Tibial nerve (tissue), 4 donors: ENCODE measurements at places on chromosomes 4 and X. TPM values are rescaled to one million over a fixed set of nuclear protein-coding genes. Genes with fewer than 3 reads are reported as not detected.

Gene FAM47A
- total RNA-seq, result not detected

Gene MAGEB2
- total RNA-seq, result not detected

Gene STATH
- total RNA-seq, result not detected

Gene LPAR4
- 0.20 TPM for total RNA-seq

Gene TRPC3
- 2.0 TPM for total RNA-seq

Gene MND1
- not detected for total RNA-seq

Gene CXCL1
- 0.84 TPM for total RNA-seq

Gene ARSD
- total RNA-seq, result 28.6 TPM

Gene IL13RA1
- 61.2 TPM for total RNA-seq

Gene RPS6KA6
- 0.60 TPM for total RNA-seq

- H3K36me3 ChIP-seq, result peaks cover 38% of the 10 kb centered on the region
- H3K4me3 ChIP-seq, result no peak overlapping the region
- no peak for DNase-seq
- no peaks in the 10 kb centered on the region for H3K27me3 ChIP-seq
- H3K4me1 ChIP-seq, result no peaks in the 10 kb centered on the region
Observed at GRCh38 chr4:107689912-107690587, 30.0 kb downstream of the PAPSS1 start.

DNA sequence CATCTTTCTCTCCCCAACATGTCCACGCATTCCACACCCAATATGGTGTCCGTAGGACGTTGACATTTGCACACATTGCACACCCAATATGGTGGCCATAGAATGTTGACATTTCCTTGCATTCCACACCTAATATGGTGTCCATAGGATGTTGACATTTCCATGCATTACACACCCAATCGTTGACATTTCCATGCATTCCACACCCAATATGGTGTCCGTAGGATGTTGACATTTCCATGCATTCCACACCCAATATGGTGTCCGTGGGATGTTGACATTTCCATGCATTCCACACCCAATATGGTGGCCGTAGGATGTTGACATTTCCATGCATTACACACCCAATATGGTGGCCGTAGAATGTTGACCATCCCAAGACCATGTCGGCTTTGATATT lies 88.4 kb upstream of the SHOX start:
- H3K27me3 ChIP-seq, result no peaks in the 10 kb centered on the region
- H3K4me3 ChIP-seq, result no peak overlapping the region
- H3K27ac ChIP-seq, result no peak overlapping the region
- no peaks in the 10 kb centered on the region for H3K4me1 ChIP-seq

GRCh38 chr4:69888336-69888735 lies 28.4 kb upstream of the SULT1E1 start:
- H3K4me3 ChIP-seq, result no peak overlapping the region
- H3K27ac ChIP-seq, result no peak overlapping the region
- no peaks in the 10 kb centered on the region for H3K4me1 ChIP-seq

GRCh38 chrX:66002824-66003680 lies 36.8 kb downstream of the VSIG4 start:
- H3K4me1 ChIP-seq, result no peaks in the 10 kb centered on the region
- H3K4me3 ChIP-seq, result no peak overlapping the region
- no peak overlapping the region for H3K27ac ChIP-seq
- H3K27me3 ChIP-seq, result peaks cover 13% of the 10 kb centered on the region
- no peaks in the 10 kb centered on the region for H3K36me3 ChIP-seq
- no peak for DNase-seq

- H3K36me3 ChIP-seq, result no peaks in the 10 kb centered on the region
- H3K27ac ChIP-seq, result peak overlapping the region; percentile 89
- H3K27me3 ChIP-seq, result peaks cover 5% of the 10 kb centered on the region
- H3K4me3 ChIP-seq, result peak overlapping the region; percentile 35
- no peak for DNase-seq
- H3K4me1 ChIP-seq, result no peaks in the 10 kb centered on the region
Observed at GRCh38 chrX:41923978-41924683, 777 bp upstream of the CASK start.

- H3K4me3 ChIP-seq, result no peak overlapping the region
- no peak overlapping the region for H3K27ac ChIP-seq
- H3K36me3 ChIP-seq, result no peaks in the 10 kb centered on the region
- H3K27me3 ChIP-seq, result no peaks in the 10 kb centered on the region
- no peak for DNase-seq
- H3K4me1 ChIP-seq, result no peaks in the 10 kb centered on the region
Observed at GRCh38 chr4:139834981-139835391, 169.4 kb downstream of the MGST2 start.

GRCh38 chrX:104315555-104315954 lies 60.8 kb upstream of the ESX1 start:
- H3K27me3 ChIP-seq, result peaks cover 14% of the 10 kb centered on the region
- no peak overlapping the region for H3K4me3 ChIP-seq
- H3K27ac ChIP-seq, result no peak overlapping the region
- DNase-seq, result no peak

- no peak for DNase-seq
- no peaks in the 10 kb centered on the region for H3K4me1 ChIP-seq
- H3K4me3 ChIP-seq, result no peak overlapping the region
- no peaks in the 10 kb centered on the region for H3K36me3 ChIP-seq
- no peaks in the 10 kb centered on the region for H3K27me3 ChIP-seq
Observed at GRCh38 chr4:97027728-97028410, 1115.4 kb downstream of the STPG2 start.

- DNase-seq, result no peak
- H3K4me3 ChIP-seq, result no peak overlapping the region
- H3K36me3 ChIP-seq, result no peaks in the 10 kb centered on the region
- no peaks in the 10 kb centered on the region for H3K27me3 ChIP-seq
Observed at GRCh38 chr4:26377328-26378311, 56.8 kb downstream of the RBPJ start.

GRCh38 chr4:154602404-154603020 lies 9.9 kb downstream of the FGG start:
- H3K36me3 ChIP-seq, result no peaks in the 10 kb centered on the region
- H3K27ac ChIP-seq, result no peak overlapping the region
- no peak for DNase-seq
- no peaks in the 10 kb centered on the region for H3K4me1 ChIP-seq
- H3K27me3 ChIP-seq, result no peaks in the 10 kb centered on the region
- H3K4me3 ChIP-seq, result no peak overlapping the region

- H3K4me1 ChIP-seq, result no peaks in the 10 kb centered on the region
- H3K36me3 ChIP-seq, result no peaks in the 10 kb centered on the region
- H3K27me3 ChIP-seq, result no peaks in the 10 kb centered on the region
- no peak overlapping the region for H3K4me3 ChIP-seq
Observed at GRCh38 chr4:74544655-74545361, 99.9 kb downstream of the AREG start.

- H3K4me3 ChIP-seq, result no peak overlapping the region
- peaks cover 11% of the 10 kb centered on the region for H3K4me1 ChIP-seq
- DNase-seq, result no peak
- no peak overlapping the region for H3K27ac ChIP-seq
- H3K27me3 ChIP-seq, result no peaks in the 10 kb centered on the region
Observed at GRCh38 chr4:143488687-143489086, 24.8 kb upstream of the SMARCA5 start.

DNA sequence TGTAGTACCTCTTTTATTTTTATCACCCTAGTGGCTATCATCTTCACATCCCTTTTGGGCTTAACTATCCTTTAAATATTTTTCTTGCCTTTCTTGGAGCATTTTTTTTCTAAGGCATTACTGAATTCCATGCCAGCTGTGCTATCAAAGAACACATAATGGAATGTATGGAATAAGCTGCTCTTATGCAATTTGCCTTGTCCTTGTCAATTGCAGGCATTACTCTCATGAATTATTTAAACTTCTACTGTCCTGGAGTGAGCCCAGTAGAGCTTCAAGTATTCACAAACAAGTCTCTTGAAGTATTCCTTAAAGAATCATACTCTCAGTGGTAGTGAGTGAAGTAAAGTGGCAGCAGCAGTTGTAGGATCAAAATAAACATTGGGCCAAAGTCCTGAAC lies 144.6 kb upstream of the IGFBP7 start:
- no peaks in the 10 kb centered on the region for H3K4me1 ChIP-seq
- H3K27ac ChIP-seq, result no peak overlapping the region
- H3K4me3 ChIP-seq, result no peak overlapping the region
- H3K36me3 ChIP-seq, result no peaks in the 10 kb centered on the region

- no peak overlapping the region for H3K4me3 ChIP-seq
- no peaks in the 10 kb centered on the region for H3K4me1 ChIP-seq
- no peaks in the 10 kb centered on the region for H3K27me3 ChIP-seq
- H3K36me3 ChIP-seq, result no peaks in the 10 kb centered on the region
Observed at GRCh38 chr4:169815606-169816005, 57.9 kb upstream of the HPF1 start.

GRCh38 chrX:119736206-119736764 lies 22.1 kb upstream of the SOWAHD start:
- no peaks in the 10 kb centered on the region for H3K4me1 ChIP-seq
- H3K4me3 ChIP-seq, result no peak overlapping the region
- no peaks in the 10 kb centered on the region for H3K27me3 ChIP-seq
- DNase-seq, result no peak
- H3K36me3 ChIP-seq, result no peaks in the 10 kb centered on the region

- H3K27ac ChIP-seq, result no peak overlapping the region
- H3K4me3 ChIP-seq, result no peak overlapping the region
- H3K27me3 ChIP-seq, result no peaks in the 10 kb centered on the region
- H3K4me1 ChIP-seq, result no peaks in the 10 kb centered on the region
- no peaks in the 10 kb centered on the region for H3K36me3 ChIP-seq
Observed at GRCh38 chr4:14277505-14277904, 650.0 kb upstream of the BOD1L1 start.

DNA sequence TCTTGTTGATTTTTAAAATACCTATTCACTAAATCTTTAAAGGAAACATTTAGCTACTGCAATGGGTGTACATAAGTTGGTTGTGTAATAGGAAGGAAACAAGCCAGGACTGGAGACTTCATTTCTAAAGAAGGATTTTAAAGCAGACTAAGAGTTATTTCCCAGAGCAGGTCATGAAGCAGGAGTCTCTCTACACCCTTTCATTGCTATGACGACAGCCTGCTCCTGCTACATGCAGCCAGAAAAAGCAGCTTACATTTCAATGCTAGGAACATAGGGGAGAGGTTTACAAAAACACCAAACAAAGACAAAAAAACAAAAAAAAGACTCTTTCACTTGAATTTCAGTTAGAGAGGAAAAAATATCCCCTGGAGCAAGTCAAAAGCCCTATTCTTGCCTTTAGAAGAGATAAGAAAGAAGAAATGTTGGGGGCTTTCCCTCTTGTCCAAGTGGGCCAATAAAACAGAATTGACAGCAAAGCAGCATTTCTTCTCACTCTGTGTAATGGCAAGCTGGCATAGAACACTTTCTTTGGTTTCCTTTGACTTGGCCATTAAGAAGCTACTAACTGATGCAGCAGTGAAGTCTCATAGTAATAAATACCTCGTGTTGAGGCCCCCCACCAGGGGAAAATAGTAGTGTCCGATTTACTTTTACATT lies 3.4 kb downstream of the SPARCL1 start:
- no peaks in the 10 kb centered on the region for H3K4me1 ChIP-seq
- no peaks in the 10 kb centered on the region for H3K36me3 ChIP-seq
- H3K27ac ChIP-seq, result peak overlapping the region; percentile 71

DNA sequence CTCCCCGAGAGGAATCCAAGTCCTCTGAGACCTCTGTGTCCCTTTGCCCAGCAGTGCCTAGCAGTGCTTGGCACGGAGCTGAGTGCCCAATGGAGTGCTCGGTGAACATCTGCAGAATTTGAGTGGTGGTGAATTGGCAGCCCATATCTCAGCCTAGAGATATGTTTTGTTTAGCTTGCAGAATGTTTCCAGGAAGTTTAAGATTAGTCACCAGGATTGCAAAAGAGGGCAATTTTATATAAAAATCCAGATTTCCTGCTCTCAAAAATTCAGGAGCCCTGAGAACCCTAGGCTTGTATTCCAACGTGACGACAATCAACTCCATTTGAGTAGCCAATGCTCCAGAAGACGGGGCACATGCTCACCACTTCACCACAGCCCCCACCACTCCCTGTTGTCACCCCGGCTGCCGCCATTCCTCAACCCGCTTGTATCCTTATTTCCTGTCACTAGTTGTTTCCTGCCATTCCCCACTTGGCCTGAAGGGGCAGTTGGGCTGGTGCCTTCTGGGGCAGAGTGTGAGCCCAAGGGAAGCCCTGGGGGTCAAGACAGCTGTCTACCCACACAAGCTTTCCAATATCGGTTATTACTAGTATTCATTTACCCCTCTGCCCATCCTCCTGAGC lies 116.9 kb downstream of the EFNB1 start:
- no peaks in the 10 kb centered on the region for H3K36me3 ChIP-seq
- no peak for DNase-seq
- no peaks in the 10 kb centered on the region for H3K4me1 ChIP-seq

GRCh38 chrX:30301208-30301607 lies 8.0 kb downstream of the NR0B1 start:
- no peaks in the 10 kb centered on the region for H3K27me3 ChIP-seq
- no peak overlapping the region for H3K27ac ChIP-seq
- no peaks in the 10 kb centered on the region for H3K36me3 ChIP-seq
- H3K4me1 ChIP-seq, result no peaks in the 10 kb centered on the region
- H3K4me3 ChIP-seq, result no peak overlapping the region

DNA sequence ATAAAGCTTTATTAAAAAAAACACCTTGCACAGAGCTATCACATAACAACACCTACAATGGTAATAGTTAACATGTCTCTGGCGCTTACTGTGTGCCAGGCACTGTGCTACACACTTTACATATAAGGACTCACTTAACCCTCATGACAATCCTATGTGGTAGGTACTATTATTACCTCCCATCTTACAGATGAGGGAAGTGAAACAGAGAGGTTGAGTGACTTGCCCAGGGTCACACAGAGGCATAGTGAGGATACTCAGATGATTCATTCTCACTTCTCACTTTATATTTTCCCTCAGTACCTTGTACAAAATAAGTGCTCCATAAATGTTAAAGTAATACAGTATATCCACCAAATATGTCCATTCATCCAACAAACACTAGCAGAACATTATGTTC lies 43.4 kb upstream of the IQSEC2 start:
- no peaks in the 10 kb centered on the region for H3K36me3 ChIP-seq
- peaks cover 5% of the 10 kb centered on the region for H3K4me1 ChIP-seq
- no peaks in the 10 kb centered on the region for H3K27me3 ChIP-seq
- no peak for DNase-seq
- H3K27ac ChIP-seq, result no peak overlapping the region

DNA sequence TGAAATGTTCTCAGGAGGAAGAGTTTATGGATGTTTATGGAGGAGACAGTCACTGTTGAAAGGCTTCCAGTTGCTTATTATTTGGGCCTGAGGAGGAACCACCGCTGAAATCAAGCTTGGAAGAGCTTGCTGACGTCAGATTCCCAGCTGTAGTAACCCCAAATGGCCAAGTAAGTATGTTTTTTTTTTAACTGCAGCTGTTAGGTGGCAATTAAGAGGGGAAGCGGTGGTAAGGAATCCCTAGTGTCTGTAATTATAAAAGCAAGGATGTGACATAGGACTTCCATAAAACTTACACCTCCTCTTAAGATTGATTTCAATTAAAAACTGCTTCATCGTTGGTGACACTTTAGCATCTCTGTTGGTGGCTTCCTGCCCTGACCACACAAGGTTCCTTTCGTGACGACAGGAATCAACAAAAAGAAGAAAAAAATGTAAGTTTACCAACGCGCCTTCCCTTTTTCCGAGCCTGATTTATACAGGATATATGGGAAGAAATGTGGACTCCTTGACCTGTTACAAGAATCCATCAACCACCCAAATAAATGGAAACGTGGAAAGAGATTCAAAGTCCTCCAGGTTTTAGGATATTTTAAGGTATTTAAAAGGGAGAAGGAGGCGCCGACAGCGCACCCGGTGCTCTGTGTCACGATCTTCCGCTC lies 884 bp downstream of the RELL1 start:
- no peaks in the 10 kb centered on the region for H3K27me3 ChIP-seq
- peak overlapping the region; percentile 88 for H3K4me3 ChIP-seq
- H3K27ac ChIP-seq, result peak overlapping the region; percentile 89
- H3K4me1 ChIP-seq, result peaks cover 19% of the 10 kb centered on the region
- H3K36me3 ChIP-seq, result no peaks in the 10 kb centered on the region
- no peak for DNase-seq

- H3K36me3 ChIP-seq, result no peaks in the 10 kb centered on the region
- H3K4me3 ChIP-seq, result no peak overlapping the region
- no peak overlapping the region for H3K27ac ChIP-seq
- no peaks in the 10 kb centered on the region for H3K4me1 ChIP-seq
Observed at GRCh38 chr4:15118292-15118691, 116.0 kb downstream of the CPEB2 start.
